ENCODE measurements at places on chromosomes 7 and 10.

- DNase-seq: no peak
Observed at GRCh38 chr10:97080051-97080776, 105.5 kb downstream of the SLIT1 start.

DNA sequence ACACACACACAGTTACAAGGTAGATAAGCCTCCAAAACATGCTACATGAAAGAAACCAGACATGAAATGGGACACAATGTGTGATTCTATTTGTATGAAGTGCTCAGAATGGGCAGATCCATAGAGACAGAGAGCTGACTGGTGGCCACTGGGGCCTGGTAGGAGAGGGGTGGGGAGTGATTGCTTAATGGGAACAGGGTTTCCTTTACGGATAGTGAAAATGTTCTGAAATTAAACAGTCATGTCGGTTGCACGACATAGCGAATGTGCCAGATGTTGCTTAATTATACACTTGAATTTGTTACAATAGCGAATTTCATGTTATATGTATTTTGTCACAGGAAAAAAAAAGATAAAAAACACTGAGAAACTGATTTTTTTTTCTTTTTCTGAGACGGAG, 122.3 kb downstream of the SPDYE5 start:
- DNase-seq: no peak

- peak; percentile 100 for DNase-seq
Observed at GRCh38 chr7:6392712-6393666, 54.8 kb downstream of the DAGLB start.

GRCh38 chr7:95545007-95545615, 51.2 kb downstream of the PDK4 start:
- DNase-seq: no peak

- no peak for DNase-seq
Observed at GRCh38 chr10:126521399-126521798, 133.1 kb upstream of the ADAM12 start.

DNA sequence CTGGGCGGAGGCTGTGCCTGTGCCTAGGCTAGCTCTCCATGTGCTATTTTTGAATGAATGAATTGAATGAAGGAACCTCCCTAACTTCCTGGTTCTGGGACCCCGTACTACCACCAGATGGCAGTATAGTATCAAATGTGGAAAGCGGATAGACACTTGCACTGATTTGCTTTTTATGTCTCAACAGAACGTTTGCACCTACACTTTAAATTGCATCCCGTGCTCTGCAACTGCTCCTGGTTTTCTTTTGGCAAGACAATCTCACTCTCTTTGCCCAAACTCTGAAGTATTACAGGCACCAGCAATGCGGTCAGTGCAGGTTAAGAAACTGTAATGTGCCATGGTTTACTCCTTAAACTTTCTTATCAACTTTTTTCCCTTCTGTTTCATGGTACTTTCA, 6.5 kb downstream of the FZD8 start:
- DNase-seq: peak; percentile 76

All from hematopoietic multipotent progenitor cell treated with erythropoietin and hydrocortisone succinate and interleukin-3 and kit ligand, for 8 days (in vitro differentiated cells).